ENCODE measurements at places on chromosomes 5 and 9.

DNA sequence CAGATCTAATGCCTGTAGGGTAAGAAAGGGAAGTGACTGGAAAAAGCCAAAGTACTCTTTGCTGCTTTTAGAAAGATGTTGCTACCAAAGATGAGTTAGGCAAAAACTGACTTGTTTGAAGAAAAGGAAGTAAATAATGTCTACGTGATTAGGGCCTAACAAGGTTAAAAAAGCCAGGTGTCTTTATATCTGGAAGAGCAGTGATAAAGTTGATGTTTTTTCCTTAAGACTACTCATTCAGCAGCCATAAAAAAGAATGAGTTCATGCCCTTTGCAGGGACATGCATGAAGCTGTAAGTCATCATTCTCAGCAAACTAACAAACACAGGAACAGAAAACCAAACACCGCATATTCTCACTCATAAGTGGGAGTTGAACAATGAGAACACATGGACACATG, 13.5 kb upstream of the AMACR start:
- no peak for DNase-seq

DNA sequence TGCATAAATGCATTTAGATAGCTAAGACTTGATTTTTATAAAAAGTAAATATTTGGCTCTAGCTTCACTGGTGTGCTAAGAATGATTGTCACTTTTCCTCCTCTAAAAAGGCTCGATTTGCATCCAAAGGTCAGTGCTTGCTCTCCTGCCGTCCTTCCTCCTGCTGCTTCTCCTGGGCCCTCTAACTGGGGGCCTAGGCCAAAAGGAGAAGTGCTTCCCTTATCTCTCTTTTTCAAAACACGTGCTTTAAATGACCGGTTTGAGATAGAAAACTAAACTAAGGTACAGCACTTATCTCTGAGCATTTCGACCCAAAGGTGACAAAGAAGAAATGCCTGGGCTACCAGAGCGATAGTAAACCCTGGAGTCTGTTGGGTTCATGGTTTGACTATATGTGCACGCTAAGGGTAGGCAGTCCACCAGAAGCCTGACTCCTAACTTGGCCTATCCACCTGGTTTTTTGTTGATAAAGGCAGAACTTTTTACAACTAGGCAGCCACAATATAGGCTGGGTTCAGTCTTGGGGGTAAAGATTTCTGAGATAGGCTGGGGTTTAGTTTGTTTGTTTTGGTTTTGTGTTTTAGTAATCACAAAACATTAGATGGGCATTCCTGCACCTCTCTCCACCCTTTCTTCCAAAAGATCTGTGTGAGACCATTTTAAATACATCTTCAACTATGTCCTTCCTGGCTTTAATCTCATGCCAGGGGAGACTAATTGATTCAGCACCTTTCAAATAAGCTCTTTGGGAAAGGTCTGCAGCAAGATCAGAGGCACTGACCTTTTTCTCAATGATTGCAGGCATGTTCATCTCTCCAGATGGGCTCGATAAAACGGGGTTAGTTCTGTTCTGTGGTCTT, 3.8 kb downstream of the NR2F1-AS1 start:
- no peak for DNase-seq

- no peak for DNase-seq
These were observed 22.0 kb upstream of the PTBP3 start for GRCh38 chr9:112355427-112355897.

GRCh38 chr5:132704875-132705274, 31.1 kb downstream of the IL4 start:
- DNase-seq: no peak

GRCh38 chr5:177309351-177310191, 2.1 kb downstream of the MXD3 start:
- DNase-seq: no peak

DNA sequence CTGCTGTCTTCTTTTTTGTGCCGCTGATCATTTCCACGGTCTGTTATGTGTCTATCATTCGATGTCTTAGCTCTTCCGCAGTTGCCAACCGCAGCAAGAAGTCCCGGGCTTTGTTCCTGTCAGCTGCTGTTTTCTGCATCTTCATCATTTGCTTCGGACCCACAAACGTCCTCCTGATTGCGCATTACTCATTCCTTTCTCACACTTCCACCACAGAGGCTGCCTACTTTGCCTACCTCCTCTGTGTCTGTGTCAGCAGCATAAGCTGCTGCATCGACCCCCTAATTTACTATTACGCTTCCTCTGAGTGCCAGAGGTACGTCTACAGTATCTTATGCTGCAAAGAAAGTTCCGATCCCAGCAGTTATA, 17.1 kb downstream of the F2R start:
- DNase-seq: no peak

- no peak for DNase-seq
These were observed 65.4 kb downstream of the PTPDC1 start for GRCh38 chr9:94149696-94150095.

GRCh38 chr5:79730564-79730963, 40.9 kb downstream of the CMYA5 start:
- no peak for DNase-seq
